ENCODE measurements at places on chromosomes 11 and 22. TPM values are rescaled to one million over a fixed set of nuclear protein-coding genes. Genes with fewer than 3 reads are reported as not detected.

DNA sequence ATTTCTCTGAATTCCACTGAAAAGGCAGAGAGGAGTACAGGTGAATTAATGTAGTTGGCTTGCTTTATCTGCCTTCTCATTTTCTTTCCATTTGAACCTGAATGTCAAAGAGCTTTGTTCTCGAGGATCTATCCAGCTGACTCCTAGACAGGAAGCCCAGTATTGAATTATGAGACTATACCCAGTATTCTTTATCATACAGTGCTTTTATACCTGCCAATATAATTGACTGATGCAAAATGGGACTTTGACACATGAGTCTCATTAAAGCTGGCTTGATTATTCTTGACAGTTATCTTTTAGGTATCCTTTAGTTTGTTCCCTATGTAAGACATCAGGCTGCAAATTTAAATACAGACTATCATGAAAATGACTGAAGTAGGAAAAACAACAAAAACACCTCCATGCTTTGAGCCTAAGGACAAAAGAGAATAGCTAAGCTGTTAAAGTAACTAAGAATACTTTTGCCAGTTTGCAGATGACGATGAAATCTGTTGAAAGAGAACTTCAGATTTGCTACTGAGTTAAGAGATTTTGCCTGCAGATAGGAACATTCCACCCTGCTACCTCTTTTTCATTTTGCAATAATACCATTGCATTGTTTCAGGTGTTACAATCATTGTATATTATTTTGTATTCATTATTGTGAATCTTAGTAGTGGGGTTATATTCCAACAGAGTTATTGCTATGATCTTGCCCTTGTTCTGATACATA is 117.1 kb downstream of the ENTHD1 start:
- no peaks in the 10 kb centered on the region for H3K36me3 ChIP-seq
- H3K27me3 ChIP-seq = no peaks in the 10 kb centered on the region
- no peak overlapping the region for H3K27ac ChIP-seq
- DNase-seq = no peak
- no peak overlapping the region for H3K4me3 ChIP-seq

DNA sequence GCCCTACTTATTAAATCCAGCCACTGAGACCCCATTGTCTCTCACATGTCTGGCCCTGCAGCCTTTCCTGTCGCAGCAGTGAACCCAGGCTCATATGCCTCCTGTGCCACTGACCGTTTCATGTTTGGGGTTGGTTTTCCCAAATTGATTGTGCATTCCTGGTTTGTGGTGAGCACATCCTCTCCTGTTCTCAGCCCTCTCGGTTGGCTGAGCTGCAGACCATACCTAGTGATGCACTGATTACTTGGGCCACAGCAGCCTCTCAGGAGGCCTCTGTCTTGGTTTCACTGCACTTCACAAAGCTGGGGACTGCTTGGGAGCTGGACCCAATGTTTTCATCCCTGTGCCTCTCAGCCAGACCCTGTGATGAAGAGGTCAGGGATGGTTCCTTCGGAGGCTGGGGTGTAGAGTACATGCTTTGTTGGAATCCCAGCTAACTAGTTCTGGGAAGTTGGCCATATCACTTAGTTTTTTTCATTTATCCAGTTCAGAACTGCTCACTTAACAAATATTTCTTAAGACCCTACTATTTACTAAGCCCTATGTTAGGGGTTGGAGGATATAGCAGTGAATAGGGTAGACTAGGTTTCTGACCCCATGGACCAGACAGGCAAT is 30.9 kb downstream of the PARVA start:
- no peaks in the 10 kb centered on the region for H3K36me3 ChIP-seq
- DNase-seq = no peak
- H3K4me3 ChIP-seq = no peak overlapping the region

The FAM83F gene
- not detected for polyA plus RNA-seq

The SCUBE2 gene
- not detected for polyA plus RNA-seq

The CCS gene
- 38.7 TPM for polyA plus RNA-seq

The GAB4 gene
- polyA plus RNA-seq = not detected

The OR8D1 gene
- not detected for polyA plus RNA-seq

- no peaks in the 10 kb centered on the region for H3K36me3 ChIP-seq
- H3K27ac ChIP-seq = no peak overlapping the region
- peaks cover 6% of the 10 kb centered on the region for H3K4me1 ChIP-seq
Observed at GRCh38 chr22:19509923-19510322, 14.3 kb downstream of the CLDN5 start.

- DNase-seq = no peak
- no peaks in the 10 kb centered on the region for H3K4me1 ChIP-seq
- no peak overlapping the region for H3K27ac ChIP-seq
- H3K36me3 ChIP-seq = no peaks in the 10 kb centered on the region
- H3K4me3 ChIP-seq = no peak overlapping the region
Observed at GRCh38 chr22:33658775-33659174, 261.5 kb downstream of the LARGE1 start.

The UCP3 gene
- 0.66 TPM for polyA plus RNA-seq

The PGA5 gene
- not detected for polyA plus RNA-seq

The RFPL2 gene
- polyA plus RNA-seq = 4.7 TPM

DNA sequence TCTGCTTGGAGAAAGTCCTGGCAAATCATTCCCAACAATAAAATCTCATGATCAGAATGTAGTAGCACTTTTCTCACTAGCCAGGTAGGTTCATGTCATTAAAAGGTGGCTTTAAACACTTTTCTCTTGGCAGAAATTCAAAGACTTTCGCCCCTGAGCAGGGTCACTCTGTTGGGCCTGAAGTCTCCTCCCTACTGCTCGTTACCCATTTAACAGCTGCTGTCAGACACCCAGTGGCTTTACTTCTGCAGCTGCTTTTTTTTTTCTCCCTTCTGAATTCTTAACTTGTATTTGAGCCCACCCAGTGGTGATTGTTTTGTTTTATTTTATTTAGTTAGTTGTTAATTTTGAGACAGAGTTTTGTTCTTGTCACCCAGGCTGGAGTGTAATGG is 25.0 kb downstream of the ARHGAP8 start:
- no peak overlapping the region for H3K27ac ChIP-seq
- H3K4me3 ChIP-seq = no peak overlapping the region
- DNase-seq = no peak

The KCNE3 gene
- not detected for polyA plus RNA-seq

DNA sequence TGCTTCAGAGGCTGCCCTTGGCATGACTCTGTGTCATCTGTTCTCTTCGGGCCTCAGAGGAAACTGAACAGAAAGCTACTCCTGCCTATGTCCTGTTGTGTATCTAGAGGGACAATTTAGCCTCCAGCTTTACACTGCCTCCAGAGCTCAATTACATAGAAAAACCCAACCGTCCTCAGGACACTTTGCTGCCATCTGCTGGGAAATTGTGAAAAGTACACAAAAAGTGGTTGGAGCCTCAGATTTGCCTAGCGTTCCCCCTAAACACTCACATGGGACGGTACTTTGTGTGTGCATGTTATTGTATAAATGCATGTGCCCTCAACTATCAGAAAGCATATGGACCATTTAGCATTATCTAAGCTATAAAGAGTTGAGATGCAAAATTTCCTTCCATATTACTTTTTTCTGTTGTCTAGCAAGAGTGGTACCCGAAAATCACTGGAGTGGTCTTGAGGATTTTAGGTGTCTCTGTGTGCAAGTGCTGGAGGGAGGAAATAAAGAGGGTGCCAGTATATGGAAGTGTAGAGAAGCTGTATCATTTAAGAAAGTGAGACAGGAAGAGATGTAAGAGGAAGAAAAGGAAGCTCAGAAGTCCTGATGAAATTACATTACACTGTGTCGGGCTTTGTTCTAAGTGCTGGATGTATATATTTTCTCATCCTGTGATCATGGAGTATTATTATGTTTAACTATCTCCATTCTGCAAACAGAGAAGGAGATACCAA is 8.7 kb upstream of the MS4A4E start:
- H3K4me1 ChIP-seq = no peaks in the 10 kb centered on the region
- peak; percentile 19 for DNase-seq
- H3K27ac ChIP-seq = no peak overlapping the region

DNA sequence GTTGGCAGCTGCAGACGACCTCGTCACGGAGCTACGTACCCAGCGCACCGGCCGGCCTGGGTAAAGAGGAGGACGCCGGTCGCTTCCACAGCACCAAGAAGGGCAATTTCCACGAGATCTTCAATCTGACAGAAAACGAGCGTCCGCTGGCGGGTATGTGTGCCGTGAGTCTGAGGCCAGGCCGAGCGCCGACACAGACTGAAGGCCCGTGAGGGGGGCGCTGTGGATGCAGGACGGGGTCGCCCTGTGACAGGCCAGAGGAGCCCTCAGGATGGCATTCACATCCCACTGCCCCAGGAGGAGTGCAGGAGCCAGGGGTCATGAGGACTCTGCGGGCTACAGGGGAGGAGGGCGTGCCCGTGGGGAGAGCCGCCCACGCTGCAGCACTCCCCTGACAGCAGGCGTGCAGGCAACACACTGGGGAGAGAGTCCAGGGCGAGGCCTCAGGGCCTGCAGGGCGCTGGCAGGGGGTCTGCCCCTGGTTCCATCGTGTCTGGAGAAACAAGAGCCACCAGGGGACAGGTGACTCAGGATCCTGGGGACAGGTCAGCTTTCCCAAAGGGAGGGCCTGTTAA is 53.6 kb downstream of the GRAMD4 start:
- H3K4me3 ChIP-seq = peak overlapping the region; percentile 73
- H3K4me1 ChIP-seq = peaks cover 27% of the 10 kb centered on the region
- no peaks in the 10 kb centered on the region for H3K36me3 ChIP-seq
- no peak for DNase-seq
- peak overlapping the region; percentile 75 for H3K27ac ChIP-seq

DNA sequence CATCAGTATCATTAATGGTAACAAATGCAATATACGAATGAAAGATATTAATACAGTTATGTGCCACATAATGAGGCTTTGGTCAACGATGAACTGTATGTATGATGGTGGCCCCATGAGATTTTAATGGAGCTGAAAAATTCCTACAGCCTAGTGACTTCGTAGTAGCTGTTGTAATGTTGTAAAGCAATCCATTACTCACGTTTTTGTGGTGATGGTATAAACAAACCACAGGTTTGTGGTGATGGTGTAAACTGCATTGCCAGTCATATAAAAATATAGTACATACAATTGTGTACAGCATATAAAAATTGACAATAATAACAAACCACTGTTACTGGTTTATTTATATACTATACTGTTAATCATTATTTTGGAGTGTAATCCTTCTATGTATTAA is 27.4 kb upstream of the GRIA4 start:
- H3K36me3 ChIP-seq = no peaks in the 10 kb centered on the region
- no peaks in the 10 kb centered on the region for H3K27me3 ChIP-seq

The DRICH1 gene
- polyA plus RNA-seq = not detected

GRCh38 chr11:17333799-17334586 is 17.6 kb upstream of the NCR3LG1 start:
- no peak overlapping the region for H3K27ac ChIP-seq
- H3K36me3 ChIP-seq = no peaks in the 10 kb centered on the region
- DNase-seq = no peak

DNA sequence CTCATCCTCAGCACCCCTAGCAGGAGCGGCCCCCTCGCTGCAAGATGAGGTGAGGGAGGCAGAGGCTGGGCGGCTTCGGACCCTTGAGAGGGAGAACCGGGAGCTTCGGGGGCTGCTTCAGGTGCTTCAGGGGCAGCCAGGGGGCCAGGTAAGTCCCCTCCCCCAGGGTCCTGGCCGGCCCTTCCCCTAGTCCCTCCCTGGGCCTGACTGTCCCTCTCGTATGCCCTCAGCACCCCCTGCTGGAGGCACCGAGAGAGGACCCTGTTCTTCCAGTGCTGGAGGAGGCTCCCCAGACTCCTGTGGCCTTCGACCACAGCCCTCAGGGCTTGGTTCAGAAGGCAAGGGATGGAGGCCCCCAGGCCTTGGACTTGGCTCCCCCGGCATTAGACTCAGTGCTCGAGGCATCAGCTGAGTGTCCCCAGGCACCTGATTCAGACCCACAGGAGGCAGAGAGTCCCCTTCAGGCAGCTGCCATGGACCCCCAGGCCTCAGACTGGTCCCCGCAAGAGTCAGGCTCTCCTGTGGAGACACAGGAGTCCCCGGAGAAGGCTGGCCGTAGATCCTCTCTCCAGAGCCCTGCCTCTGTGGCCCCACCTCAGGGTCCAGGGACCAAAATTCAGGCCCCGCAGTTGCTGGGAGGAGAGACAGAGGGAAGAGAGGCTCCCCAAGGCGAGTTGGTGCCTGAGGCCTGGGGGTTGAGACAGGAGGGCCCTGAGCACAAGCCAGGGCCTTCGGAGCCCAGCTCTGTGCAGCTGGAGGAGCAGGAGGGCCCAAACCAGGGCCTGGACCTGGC is 4.0 kb downstream of the CCDC88B start:
- H3K27ac ChIP-seq = no peak overlapping the region
- no peak for DNase-seq
- H3K4me3 ChIP-seq = no peak overlapping the region
- peaks cover 29% of the 10 kb centered on the region for H3K36me3 ChIP-seq

- H3K4me3 ChIP-seq = no peak overlapping the region
- no peaks in the 10 kb centered on the region for H3K4me1 ChIP-seq
- no peaks in the 10 kb centered on the region for H3K27me3 ChIP-seq
- no peak for DNase-seq
- H3K27ac ChIP-seq = no peak overlapping the region
- H3K36me3 ChIP-seq = no peaks in the 10 kb centered on the region
Observed at GRCh38 chr11:132051704-132052103, 681.3 kb downstream of the NTM start.

The LRRC56 gene
- polyA plus RNA-seq = 0.24 TPM

DNA sequence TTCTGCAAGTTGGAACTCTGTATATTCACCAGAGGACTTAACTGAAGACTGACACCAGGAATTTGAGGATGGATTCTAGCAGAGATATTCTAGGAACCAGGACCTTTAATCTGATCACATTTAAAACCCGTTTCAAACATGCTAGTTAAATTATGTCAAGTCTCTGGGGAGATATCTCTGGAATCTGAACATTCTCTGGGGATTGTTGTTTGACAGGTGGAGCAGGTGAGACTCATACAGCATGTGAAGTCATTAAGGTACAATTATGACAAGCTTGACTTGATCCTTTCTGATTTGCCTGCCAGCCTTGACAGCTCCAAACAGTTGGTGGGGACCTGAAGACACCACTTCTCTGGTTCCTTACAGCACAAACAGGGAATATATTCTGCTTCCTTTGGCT is 100.3 kb downstream of the FAT3 start:
- no peaks in the 10 kb centered on the region for H3K4me1 ChIP-seq
- H3K27me3 ChIP-seq = no peaks in the 10 kb centered on the region
- no peak overlapping the region for H3K27ac ChIP-seq
- H3K36me3 ChIP-seq = no peaks in the 10 kb centered on the region
- DNase-seq = no peak

All from CD4-positive, alpha-beta memory T cell (primary cell).